ENCODE measurements at places on chromosomes 2 and 18.

GRCh38 chr2:45543257-45543656 is 67.8 kb downstream of the SRBD1 start:
- no peak for DNase-seq

GRCh38 chr2:216486271-216486670 is 12.4 kb upstream of the RPL37A start:
- DNase-seq = no peak

- DNase-seq = no peak
Measured at GRCh38 chr18:34048423-34048822, 176.3 kb downstream of the NOL4 start.

- DNase-seq = peak; percentile 76
Measured at GRCh38 chr2:231642631-231643494, 50.2 kb downstream of the TEX44 start.

GRCh38 chr18:32907648-32908423 is 135.0 kb upstream of the KLHL14 start:
- no peak for DNase-seq

- DNase-seq = no peak
Measured at GRCh38 chr2:108909275-108909823, 79.7 kb downstream of the EDAR start.

DNA sequence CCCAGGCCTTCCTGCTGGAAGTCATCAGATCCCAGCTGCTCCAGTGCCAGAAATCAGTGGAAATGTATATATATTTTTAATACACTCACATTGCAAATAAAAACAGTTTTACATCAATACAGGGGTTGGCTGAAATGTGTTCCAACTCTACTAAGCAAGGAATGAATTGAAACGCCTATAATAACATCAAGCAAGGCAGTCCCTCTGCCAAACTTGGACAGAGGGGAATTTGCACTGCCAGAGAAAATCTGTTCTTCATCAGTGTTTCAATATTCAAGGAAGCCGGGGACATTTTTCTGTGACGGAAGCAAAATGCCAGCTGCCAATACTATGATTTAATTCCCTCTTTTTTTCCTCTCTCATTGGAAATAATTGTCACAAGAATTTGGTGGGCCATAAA is 335.3 kb downstream of the TNS1 start:
- DNase-seq = no peak

- no peak for DNase-seq
Measured at GRCh38 chr2:168501466-168502065, 45.5 kb downstream of the CERS6 start.

GRCh38 chr2:12502759-12503158 is 214.0 kb upstream of the TRIB2 start:
- DNase-seq = peak; percentile 27

All from activated T-helper 1 cell treated with anti-CD3 and anti-CD28 coated beads, Interleukin-12 subunit alpha, Interleukin-12 subunit beta, Interleukin-2, Interleukin-4 antibody, amounts not matched to agents 30 ng/mL and 10 ng/mL and 1 ng/mL, durations not matched to agents 14 hours and 24 hours and 36 hours (primary cell).